CD4-positive, alpha-beta T cell (primary cell): ENCODE measurements at places on chromosomes 11 and 22.

GRCh38 chr11:70717936-70718595 lies 319.7 kb downstream of the CTTN start:
- no peak for DNase-seq

- DNase-seq = peak; percentile 42
Observed at GRCh38 chr11:843086-843734, 558 bp downstream of the TSPAN4 start.

DNA sequence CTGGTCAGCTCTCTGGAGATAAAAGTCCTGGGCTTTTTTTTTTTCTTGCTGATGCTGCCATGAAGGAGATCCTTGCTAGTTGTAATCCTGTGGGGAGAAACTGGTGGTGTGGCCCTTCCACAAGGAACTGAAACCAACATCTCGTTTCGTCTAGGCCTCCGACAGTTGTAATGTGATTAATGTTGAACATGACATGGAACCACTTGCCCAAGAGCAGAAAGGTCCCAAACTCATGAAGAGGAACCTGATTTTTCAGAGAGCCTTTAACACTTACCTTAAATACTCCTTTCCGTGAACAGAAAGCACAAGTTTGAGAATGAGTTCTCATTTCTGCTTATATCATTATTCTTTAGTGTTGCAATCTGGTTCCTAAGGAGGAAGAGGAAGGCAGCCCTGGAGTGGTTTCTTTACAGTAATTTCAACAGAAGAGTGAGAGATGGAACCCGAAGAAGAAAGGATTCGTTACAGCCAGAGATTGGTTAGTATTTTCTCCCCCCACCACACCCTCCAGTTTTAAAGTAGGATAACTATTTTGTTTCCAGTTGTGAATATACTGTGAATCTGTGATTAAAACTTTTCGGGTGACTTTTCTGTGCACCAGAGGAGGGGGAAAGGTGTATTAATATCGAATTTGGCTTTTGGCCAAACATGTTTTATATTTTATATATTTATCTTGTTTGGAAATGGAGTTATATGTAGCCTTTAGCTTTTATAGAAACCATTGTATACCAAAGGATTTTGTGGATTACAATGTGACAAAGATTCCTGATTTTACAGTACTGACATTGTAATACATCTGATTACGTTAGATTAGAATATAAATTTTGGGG lies 2.0 kb downstream of the KDM2A start:
- DNase-seq = no peak

GRCh38 chr11:93537049-93537448 lies 6.1 kb downstream of the SMCO4 start:
- no peak for DNase-seq

DNA sequence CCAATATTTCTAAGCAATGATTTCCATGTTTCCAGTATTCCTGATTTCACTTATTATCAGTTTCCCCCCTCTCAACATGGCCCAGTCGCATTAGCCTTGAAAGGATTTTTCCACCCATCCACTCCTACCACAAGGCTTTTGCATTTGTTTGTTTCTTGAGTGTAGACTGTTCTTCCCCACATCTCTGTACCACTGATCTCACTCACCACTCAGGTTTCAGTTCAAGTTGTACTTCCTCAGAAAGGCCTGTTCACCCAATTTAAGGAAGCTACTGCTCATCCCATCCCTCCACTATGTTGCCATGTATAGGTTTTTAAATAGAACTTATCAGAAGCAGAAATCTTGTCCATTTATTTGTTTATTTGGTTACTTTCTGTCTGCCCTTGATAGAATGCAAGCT lies 472.3 kb downstream of the FAM181B start:
- no peak for DNase-seq

DNA sequence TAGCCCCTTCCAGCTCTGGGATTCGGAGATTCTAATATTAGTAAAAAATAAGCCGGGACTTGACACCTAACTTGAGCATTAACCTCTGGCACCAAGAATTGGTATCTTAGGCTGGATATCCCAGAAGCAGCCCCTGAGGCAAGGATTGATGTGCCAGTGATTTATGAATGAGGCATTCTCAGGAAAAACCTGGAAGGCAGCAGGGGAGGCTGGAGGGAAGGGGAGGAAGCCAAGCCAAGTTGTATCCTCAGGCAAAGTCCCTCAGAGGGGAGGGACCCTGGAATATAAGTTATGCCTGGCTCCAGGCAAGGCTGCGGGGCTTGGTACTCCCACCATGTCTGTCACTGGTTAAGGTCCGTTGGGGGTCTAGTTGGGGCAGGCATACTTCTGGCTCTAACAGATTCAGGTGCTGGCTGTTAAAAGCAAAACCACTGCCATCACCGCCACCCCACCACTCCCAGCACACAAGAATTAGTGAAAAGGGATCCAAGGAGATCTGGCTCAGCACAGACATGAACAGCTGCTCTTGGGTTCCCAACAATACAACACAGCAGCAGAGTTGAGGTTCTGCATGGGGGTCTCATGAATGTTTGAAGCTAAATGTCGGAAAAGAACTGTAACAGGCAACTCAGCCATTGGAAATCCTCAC lies 29.8 kb downstream of the LMO2 start:
- no peak for DNase-seq

DNA sequence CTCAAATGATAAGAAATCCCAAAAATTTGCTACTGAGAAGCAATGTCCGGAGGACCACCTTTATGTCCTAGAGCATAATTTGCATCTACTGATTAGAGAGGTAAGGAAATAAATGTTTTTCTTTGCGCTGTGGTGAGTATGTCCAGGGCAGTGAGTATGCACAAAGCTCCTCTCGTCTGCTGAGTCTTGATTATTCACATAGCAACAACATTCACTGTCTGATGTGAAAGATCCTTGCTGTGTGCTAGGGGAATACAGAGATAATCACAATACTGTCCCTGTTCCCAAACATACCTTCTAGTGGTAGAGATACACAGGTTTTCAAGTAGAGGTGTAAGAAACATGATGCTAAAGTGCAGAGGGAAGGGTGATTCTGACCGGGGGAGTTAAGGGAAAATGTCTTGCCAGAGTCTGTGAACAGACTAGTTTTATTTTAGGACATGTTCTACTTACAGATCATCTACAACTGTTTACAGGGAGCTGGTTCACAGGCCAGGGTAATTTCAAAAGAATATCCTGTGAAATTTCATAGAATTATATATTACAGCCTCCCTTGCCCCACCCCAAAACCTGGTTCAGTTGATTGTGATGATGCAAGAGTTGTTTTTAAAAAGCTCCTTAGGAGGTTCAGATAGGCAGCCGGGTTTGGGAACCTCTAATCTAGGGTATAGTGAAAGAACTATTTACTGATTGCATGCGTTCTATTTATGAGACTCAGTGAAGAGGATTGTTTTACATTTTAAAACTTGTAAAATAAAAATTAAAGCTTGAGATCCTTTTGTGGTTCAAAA lies 12.6 kb downstream of the MED17 start:
- DNase-seq = no peak
